Activated naive CD8-positive, alpha-beta T cell treated with anti-CD3 and anti-CD28 coated beads, Interleukin-2, amount 10 ng/mL, durations not matched to agents 7 days and 5 days (primary cell): ENCODE measurements at places on chromosomes 13 and 19. TPM values are rescaled to one million over a fixed set of nuclear protein-coding genes. Genes with fewer than 3 reads are reported as not detected.

Gene LPAR6
- 55.4 TPM for total RNA-seq

- H3K4me1 ChIP-seq = peaks cover 2% of the 10 kb centered on the region
- no peak overlapping the region for H3K27ac ChIP-seq
- H3K27me3 ChIP-seq = peaks cover 10% of the 10 kb centered on the region
- H3K4me3 ChIP-seq = no peak overlapping the region
- no peaks in the 10 kb centered on the region for H3K36me3 ChIP-seq
- peak; percentile 73 for DNase-seq
Measured at GRCh38 chr19:50537769-50538230, 24.1 kb upstream of the ASPDH start.

Gene KIR3DL1
- total RNA-seq = 0.23 TPM

DNA sequence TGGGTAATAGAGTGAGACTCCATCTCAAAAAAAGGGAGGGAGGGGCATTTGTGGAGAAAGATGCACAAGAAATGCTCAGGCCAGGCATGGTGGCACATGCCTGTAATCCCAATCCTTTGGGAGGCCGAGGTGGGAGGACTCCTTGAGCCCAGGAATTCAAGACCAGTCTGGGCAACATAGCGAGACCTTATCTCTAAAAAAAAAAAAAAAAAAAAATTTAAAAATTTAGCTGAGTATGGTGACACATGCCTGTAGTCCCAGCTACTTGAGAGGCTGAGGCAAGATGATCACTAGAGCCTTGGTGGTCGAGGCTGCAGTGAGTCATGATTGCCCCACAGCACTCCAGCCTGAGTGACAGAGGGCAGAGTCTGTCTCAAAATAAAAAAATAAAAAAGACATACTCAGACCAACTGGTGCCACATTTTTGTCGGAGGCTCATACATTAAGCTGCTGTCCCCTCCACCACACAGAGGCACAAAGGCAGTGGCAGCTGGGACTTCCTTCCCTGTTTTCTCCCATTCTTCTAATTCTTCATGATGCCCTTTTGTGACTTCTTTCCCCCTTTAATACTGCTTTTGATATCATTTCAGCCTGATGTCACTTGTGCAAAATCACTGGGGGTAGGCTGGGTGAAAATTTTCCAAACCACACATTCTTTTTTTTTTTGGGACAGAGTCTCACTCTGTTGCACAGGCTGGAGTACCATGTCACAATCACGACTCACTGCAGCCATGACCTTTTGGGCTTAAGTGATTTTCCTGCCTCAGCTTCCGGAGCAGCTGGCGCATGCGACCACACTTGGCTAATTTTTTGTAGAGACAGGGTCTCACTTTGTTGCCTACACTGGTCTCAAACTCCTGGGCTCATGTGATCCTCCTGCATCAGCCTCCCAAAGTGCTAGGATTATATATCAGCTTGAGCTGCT is 26.8 kb upstream of the CXCL17 start:
- no peak for DNase-seq
- H3K36me3 ChIP-seq = no peaks in the 10 kb centered on the region
- peak overlapping the region; percentile 58 for H3K27ac ChIP-seq
- peaks cover 34% of the 10 kb centered on the region for H3K4me1 ChIP-seq
- H3K4me3 ChIP-seq = peak overlapping the region; percentile 51
- H3K27me3 ChIP-seq = peaks cover 5% of the 10 kb centered on the region

DNA sequence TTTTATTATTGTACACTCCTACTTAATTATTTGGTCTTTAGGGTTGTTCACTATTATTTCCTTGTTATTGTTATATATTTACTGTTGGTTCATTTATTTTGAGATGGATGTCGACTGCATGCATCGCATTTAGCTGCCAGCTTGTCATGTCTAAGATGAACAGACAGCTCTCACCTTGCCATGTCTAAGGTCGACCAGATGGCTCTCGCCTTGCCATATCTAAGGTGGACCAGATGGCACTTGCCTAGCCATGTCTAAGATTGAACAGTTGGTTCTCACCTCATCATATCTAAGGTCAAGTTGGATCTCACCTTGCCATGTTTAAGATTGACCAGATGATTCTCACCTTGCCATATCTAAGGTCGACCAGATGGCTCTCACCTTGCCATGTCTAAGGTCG is 1440.9 kb downstream of the UQCRFS1 start:
- H3K4me3 ChIP-seq = no peak overlapping the region
- no peaks in the 10 kb centered on the region for H3K4me1 ChIP-seq
- peaks cover 27% of the 10 kb centered on the region for H3K36me3 ChIP-seq
- H3K27ac ChIP-seq = no peak overlapping the region
- no peaks in the 10 kb centered on the region for H3K27me3 ChIP-seq
- no peak for DNase-seq

GRCh38 chr19:29952177-29952576 is 10.1 kb downstream of the URI1 start:
- H3K4me1 ChIP-seq = peaks cover 27% of the 10 kb centered on the region
- DNase-seq = no peak
- no peaks in the 10 kb centered on the region for H3K27me3 ChIP-seq

DNA sequence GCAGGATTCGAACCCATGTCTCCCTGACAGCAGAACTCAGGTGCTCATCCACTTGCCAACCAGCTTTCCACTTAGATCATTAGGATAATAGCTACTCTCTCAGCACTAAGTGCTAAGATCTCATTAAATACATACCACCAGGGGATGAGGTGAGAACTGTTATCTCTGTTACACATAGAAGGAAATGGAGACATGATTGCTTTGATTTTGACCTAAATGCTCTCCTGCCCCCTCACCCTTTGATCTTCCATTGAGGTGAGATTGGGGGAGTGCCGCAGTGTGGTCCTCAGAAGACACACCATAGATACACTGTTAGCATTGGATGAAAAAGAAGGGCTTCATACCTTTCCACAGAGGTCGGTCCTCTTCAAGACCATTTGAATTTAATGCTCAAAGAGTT is 38.9 kb upstream of the NPAS1 start:
- H3K4me3 ChIP-seq = no peak overlapping the region
- peaks cover 25% of the 10 kb centered on the region for H3K4me1 ChIP-seq
- no peak for DNase-seq
- H3K36me3 ChIP-seq = peaks cover 4% of the 10 kb centered on the region
- no peaks in the 10 kb centered on the region for H3K27me3 ChIP-seq
- no peak overlapping the region for H3K27ac ChIP-seq

GRCh38 chr13:95870421-95870820 is 182.8 kb downstream of the UGGT2 start:
- H3K27me3 ChIP-seq = peaks cover 2% of the 10 kb centered on the region
- no peak for DNase-seq
- no peak overlapping the region for H3K4me3 ChIP-seq
- H3K27ac ChIP-seq = no peak overlapping the region
- H3K4me1 ChIP-seq = no peaks in the 10 kb centered on the region

DNA sequence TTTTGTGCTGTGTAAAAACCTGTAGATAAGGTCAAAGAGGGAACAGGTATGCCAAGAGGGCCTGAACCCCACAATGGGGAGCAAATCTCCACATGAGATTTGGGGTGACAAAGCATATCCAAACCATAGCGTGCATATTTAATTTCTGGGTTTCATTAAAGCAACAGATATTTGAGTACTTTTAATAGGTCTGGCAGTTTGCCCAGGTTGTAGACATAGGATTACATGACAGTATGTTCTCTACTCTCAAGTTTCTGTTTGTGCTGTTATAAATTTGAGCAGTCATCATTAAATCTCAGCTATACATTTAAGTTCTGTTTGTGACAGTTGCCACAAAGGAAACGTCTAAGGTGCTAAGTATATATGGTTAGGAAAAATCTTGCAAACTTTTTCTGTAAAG is 236.4 kb downstream of the ATP8A2 start:
- no peak overlapping the region for H3K27ac ChIP-seq
- no peaks in the 10 kb centered on the region for H3K36me3 ChIP-seq
- peaks cover 21% of the 10 kb centered on the region for H3K27me3 ChIP-seq
- no peak overlapping the region for H3K4me3 ChIP-seq
- no peaks in the 10 kb centered on the region for H3K4me1 ChIP-seq
- DNase-seq = no peak

DNA sequence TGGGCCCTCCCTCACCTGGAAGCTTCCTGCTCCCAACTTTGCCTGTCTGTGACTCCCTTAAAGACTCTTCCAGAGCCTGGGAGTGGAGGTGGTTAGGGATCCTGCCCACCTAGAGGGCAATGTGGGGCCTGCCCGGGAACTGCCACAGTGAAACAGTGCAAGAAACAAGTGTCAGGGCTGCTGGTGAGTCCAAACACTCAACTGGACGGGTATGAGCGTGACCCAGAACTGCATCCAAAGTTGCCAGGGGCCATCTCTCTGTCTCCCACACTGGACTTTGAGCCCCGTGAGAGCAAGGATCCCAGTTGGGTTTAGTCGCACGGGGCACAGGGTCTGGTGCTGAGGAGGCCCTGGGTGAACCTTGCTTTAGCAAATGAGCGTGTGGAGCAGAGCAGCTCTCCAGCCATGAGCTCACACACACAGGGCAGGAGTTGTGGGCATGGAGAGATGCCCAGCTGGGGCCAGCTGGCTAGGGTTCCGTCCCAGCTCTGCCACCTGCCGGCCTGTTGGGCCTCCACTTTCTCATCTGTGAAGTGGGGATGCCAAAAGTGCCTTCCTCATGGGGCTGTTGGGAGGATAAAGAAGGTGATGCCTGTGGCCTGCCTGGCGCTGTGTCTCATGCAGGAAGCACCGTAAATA is 2.8 kb upstream of the NUMBL start:
- H3K27me3 ChIP-seq = no peaks in the 10 kb centered on the region
- no peak overlapping the region for H3K27ac ChIP-seq
- no peak overlapping the region for H3K4me3 ChIP-seq
- H3K4me1 ChIP-seq = peaks cover 3% of the 10 kb centered on the region

Gene VSTM1
- not detected for total RNA-seq

DNA sequence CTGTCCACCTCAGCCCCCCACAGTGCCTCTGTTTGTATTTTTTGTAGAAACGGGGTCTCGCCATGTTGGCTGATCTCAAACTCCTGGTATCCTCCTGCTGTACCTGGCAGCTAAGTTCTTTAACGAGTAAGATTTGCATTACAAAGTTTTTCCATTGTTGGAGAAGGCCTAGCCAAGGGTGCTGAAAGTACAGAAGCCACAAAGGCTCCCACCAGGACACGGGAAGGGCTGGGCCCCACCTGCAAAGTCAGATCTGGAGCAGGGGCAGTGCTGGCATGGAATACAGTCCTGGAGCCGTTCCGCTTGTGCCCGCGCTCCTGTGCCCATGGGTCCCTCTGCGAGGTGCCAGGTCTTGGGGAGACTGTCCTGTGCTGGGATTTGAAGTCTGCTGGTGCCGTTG is 12.1 kb downstream of the FZR1 start:
- peaks cover 6% of the 10 kb centered on the region for H3K36me3 ChIP-seq
- no peak for DNase-seq
- no peak overlapping the region for H3K4me3 ChIP-seq
- H3K27me3 ChIP-seq = no peaks in the 10 kb centered on the region
- peaks cover 14% of the 10 kb centered on the region for H3K4me1 ChIP-seq

DNA sequence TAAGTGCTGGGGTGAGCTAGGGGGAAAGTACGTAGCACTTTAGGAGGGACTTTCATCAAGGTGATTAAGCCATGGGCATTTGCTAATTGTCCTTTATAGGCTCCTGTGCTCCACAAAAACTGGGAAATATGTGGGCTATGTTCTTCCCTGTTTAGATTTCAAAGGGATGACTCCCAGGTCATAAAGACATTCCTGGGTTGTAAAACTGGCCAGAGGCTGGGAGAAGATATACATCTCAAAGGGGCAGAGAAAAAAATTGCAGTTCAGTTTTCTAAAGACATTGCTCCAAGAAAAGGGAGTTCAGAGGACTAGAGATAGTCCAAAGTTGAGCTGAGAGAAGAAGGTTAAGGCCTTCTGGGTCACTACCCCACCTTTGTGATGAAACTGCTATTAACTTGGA is 204.8 kb downstream of the MYO16 start:
- H3K27ac ChIP-seq = no peak overlapping the region
- H3K27me3 ChIP-seq = no peaks in the 10 kb centered on the region
- H3K36me3 ChIP-seq = no peaks in the 10 kb centered on the region
- H3K4me3 ChIP-seq = no peak overlapping the region

Gene PAK4
- 16.1 TPM for total RNA-seq

DNA sequence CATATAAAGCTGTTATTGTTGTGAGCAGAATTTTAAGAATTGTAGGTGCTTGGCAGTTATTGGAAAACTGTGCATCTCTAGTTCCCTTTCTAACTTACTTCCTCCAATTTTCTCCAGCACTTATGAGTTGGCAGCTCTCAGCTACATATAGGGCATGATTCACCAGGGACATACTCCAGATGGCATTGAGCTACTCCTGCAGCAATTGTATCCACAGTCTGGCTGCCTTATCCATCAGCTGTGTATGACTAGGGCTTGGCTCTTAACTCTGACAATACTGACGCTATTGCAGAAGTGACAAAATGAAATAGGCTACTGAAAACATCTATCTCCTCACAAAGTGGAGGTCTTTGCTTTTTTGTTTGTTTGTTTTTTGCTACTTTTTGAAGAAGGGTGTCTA is 276.7 kb downstream of the POU4F1 start:
- H3K36me3 ChIP-seq = no peaks in the 10 kb centered on the region
- no peak overlapping the region for H3K27ac ChIP-seq
- no peaks in the 10 kb centered on the region for H3K4me1 ChIP-seq
- no peak for DNase-seq
- no peak overlapping the region for H3K4me3 ChIP-seq
- peaks cover 2% of the 10 kb centered on the region for H3K27me3 ChIP-seq

- no peak for DNase-seq
- H3K36me3 ChIP-seq = no peaks in the 10 kb centered on the region
- no peak overlapping the region for H3K4me3 ChIP-seq
- H3K27me3 ChIP-seq = no peaks in the 10 kb centered on the region
- H3K4me1 ChIP-seq = peaks cover 12% of the 10 kb centered on the region
- H3K27ac ChIP-seq = no peak overlapping the region
Measured at GRCh38 chr13:40680659-40681323, 14.3 kb upstream of the FOXO1 start.

- H3K27ac ChIP-seq = no peak overlapping the region
- no peaks in the 10 kb centered on the region for H3K4me1 ChIP-seq
- H3K36me3 ChIP-seq = no peaks in the 10 kb centered on the region
- no peak for DNase-seq
- H3K27me3 ChIP-seq = peaks cover under 1% of the 10 kb centered on the region
Measured at GRCh38 chr13:94009701-94010100, 469.8 kb downstream of the DCT start.

Gene ZNF846
- 17.9 TPM for total RNA-seq

GRCh38 chr13:49893591-49893990 is 42.5 kb downstream of the SPRYD7 start:
- no peak for DNase-seq
- H3K27me3 ChIP-seq = peaks cover 5% of the 10 kb centered on the region
- H3K36me3 ChIP-seq = no peaks in the 10 kb centered on the region
- no peak overlapping the region for H3K27ac ChIP-seq
- H3K4me1 ChIP-seq = no peaks in the 10 kb centered on the region

GRCh38 chr13:108932196-108932595 is 302.8 kb downstream of the MYO16 start:
- H3K27me3 ChIP-seq = peaks cover 14% of the 10 kb centered on the region
- H3K4me1 ChIP-seq = no peaks in the 10 kb centered on the region
- H3K27ac ChIP-seq = no peak overlapping the region
- no peaks in the 10 kb centered on the region for H3K36me3 ChIP-seq
- H3K4me3 ChIP-seq = no peak overlapping the region
